ENCODE measurements at places on chromosomes 5 and 9. TPM values are rescaled to one million over a fixed set of nuclear protein-coding genes. Genes with fewer than 3 reads are reported as not detected.

Gene ARHGEF28
- total RNA-seq, result 108 TPM

Gene CDH10
- total RNA-seq, result not detected

Gene CD274
- 29.7 TPM for total RNA-seq

Gene LVRN
- 0.28 TPM for total RNA-seq

Gene FIBCD1
- not detected for total RNA-seq

Gene CLPTM1L
- total RNA-seq, result 116 TPM

Gene GEMIN5
- 23.1 TPM for total RNA-seq

Gene LAMC3
- 0.12 TPM for total RNA-seq

DNA sequence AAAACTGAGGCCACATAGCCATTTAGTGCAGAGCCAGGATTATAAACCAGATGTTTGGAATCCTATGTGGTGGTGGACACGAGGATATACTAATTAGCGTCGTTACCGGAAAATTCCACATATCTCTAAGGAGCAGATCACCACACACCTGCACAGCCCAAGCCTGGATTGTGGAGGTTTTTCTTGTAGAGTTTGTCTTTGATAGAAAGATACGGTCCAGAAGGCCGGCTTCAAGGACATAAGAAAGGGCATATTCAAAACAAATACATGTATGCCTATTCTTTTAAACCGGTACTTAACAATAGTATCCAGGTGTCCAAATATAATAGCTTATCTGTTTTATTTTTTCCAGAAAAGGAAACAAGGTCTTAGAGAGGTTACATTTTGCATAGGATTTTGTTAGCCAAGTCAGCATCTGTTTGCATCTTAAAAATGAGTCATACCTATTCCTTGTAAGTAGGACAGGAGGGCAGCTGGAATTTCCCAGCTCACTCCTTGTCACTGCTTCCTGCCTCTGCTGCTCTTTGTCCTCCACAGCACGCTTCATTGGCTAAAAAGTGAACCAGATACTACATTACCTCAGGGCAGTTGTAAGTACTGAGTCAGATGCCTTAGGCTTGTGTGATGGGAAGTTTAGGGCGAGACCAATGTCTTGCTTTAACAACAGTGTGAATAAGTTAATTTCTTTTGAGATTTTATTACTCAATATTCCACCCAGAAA lies 3.6 kb downstream of the TMC1 start:
- peak; percentile 99 for DNase-seq

GRCh38 chr5:93993161-93993560 lies 251.8 kb upstream of the POU5F2 start:
- no peak for DNase-seq

- no peak for DNase-seq
Observed at GRCh38 chr5:14408969-14409586, 172.5 kb upstream of the OTULINL start.

DNA sequence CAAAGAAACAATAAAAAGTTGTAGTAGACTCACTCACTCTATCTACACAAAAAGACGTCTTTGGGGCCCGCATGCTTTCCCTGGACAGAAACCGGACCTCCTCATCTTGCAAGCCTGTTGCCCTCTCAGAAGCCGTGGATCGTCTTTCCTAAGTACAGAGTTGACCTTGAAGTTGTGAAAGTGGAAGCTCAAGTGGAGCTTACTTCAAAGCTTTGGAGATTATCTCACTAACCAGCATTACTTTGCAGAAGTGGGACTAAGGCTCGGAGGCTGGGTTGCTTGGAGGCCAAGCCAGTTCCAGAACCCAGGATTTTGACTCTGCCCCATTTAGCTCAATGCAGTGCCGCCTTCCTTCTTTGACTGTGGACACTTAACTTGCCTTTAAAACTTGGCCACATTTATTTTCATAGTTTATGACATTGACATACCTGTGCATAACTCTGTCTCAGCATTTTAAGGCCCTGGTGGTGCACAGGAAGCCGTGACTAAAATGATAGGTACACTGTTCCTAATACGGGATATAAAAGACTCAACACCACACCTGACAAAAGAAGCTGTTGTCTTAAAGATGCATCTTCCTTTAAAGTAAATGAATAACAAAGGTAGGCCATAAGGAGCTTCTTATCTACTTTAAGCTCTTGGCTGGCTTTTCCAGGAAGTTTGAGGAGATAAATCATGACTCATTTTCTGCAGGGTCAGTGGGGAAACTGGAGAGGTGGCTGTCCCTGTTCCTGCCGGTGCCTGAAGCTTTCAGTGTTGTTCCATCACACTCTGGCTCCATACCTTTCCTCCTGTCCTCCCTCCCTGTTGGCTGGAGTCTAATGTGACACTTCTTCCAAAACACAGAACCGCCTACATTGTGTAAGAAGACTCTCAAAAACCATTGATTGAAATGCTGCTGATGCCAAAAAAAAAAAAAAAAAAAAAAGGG lies 10.7 kb downstream of the SLC25A25 start:
- peak; percentile 53 for DNase-seq

DNA sequence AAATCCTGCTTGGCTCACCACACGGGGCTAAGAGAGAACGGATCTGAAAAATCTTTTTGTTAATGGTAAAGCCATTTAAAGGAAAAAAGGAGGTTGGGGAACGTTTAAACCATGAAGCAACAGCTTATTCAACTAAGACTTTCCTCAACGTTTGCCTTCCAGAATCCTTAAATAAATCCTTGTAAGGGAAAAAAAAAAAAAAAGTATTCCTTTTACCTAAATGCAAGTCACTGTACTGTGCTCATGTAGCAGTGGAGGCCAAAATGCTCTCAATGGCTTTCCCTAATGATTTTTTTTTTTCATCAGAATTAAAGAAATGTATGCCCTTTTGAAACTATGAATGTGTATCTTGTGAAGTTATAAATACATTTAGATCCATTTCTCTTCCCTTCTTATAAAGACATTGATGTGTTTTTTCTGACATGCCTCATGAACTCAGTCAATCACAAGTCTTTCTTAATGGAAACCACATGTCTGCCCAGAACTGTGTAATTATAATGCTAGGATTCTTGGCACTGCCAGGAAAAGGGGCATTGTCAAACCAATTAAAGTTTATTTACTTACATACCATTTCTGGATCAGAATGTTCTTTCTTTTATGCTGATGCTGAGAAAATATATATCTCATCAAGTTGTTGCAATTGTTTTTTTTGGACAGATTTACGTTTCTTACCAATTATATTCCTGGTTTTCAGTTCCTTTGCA lies 107.5 kb downstream of the EBF1 start:
- DNase-seq, result peak; percentile 13

GRCh38 chr5:74389531-74390305 lies 250.8 kb downstream of the ENC1 start:
- no peak for DNase-seq

DNA sequence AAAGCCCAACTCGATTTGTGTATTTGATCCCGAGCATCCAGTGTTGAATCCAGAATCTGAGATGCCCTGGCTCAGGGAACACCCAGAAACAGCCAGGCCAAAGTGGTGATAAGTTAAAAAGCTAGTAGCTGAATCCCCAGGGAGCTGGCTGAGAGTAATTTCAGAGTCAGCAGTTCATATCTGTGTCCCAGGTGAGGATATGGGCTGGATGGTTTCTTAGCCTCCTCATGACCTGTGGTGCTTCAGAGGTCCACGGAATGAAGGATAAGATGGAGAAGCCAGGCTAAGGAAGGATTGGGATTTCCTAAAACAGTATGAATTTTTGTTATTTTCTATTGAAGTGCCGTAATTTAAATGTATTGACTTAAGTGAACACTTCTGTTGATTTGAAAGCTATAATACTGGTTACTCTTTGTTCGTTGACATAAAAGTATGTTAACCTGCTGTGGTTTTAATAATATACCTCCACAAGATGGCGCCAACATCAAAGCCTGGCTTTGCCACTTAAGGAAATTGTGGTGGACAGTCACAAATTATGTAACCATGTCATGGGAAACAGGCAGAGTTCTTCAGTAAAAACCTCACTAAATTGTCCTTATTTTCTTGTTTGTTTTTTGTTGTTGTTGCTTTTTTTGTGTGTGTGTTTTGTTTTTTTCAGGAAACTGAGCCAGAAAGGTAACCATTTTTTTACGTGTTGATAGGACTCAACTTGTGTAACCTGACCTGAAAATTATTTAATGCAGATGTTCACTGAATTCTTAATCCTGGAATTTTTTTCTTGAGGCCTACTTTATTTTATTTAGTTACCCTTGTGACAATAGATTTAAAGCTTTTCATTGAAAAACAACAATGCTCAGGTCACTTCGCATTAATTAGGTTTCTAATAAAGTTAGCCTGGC lies 11.4 kb downstream of the MTAP start:
- DNase-seq, result peak; percentile 85

- DNase-seq, result peak; percentile 56
Observed at GRCh38 chr9:131046581-131047202, 37.7 kb downstream of the LAMC3 start.

GRCh38 chr5:124888050-124888506 lies 141.6 kb upstream of the ZNF608 start:
- no peak for DNase-seq

DNA sequence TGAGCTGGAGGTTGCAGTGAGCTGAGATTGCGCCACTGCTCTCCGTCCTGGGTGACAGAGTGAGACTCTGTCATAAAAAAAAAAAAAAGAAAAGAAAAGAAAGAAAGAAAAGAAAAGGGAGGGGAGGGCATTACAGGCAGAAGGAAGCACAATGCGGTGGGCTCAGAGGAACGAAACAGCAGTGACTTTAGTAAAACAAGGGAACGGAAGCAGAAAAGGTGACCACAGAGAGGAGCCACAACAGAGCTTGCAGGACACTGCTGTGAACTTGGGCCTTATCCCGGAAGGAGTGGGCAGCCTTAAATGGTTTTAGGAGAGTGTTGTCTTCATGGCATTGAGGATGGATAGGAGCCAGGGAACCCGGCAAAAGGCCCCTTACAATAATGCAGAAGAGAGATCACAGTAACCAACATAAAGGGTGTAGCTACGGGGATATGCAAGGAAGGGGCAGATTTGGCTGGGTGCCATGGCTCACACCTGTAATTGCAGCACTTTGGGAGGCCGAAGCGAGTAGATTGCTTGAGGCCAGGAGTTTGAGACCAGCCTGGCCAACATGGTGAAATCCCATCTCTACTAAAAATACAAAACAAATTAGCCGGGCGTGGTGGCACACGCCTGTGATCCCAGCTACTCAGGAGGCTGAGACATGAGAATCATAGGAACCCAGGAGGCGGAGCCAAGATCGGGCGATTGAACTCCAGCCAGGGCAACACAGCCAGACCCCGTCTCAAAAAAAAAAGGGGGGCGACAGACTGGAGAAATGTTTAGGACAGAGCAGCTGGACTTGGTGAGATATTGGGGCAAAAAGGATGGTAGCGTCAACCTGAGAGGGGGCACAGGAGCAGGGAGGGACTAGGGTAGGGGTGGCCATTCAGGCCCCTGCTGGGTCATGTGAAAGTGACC lies 83.9 kb upstream of the ZBTB43 start:
- DNase-seq, result no peak

- no peak for DNase-seq
Observed at GRCh38 chr9:136832581-136832980, 9.7 kb upstream of the AJM1 start.

DNA sequence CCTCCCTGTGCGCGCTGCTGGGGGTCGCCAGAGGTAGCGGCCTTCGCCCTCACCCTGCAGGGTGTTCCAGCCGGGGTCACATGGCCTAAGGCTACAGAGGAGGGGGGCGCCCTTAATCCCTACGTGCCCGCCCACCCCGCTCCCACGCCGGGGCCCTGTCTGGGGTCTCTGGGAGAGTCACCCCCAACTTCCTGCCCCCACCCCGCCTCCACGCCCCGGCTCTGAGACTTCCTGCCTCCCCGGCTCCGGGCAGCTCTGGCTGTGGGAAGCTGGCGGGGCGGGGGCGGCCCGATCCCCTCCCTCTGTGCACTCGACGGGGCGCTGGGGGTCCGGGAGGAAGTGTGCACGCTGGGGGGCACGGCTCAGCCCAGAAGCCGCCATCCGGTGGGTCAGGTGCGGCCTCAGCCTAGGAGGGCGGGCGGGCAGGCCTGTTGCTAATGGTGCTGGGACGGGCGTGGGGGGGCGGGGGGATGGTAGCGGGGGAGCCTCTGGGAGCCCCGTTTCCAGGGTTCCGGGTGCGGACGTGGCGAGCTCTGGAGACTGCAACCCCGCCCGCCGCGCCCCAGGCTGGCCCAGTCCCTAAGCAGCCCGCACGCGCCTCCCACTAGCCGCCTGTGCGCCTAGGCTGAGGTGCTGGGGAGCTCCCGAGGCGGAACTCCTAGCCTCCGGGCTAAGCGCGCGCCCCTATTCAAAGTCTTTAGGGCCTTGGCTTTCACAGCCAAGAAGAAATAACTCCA lies 61.6 kb downstream of the CXXC5 start:
- DNase-seq, result no peak

- DNase-seq, result peak; percentile 33
Observed at GRCh38 chr5:96984506-96985192, 48.8 kb downstream of the LNPEP start.

GRCh38 chr5:149904977-149905376 lies 39.6 kb downstream of the PDE6A start:
- no peak for DNase-seq

DNA sequence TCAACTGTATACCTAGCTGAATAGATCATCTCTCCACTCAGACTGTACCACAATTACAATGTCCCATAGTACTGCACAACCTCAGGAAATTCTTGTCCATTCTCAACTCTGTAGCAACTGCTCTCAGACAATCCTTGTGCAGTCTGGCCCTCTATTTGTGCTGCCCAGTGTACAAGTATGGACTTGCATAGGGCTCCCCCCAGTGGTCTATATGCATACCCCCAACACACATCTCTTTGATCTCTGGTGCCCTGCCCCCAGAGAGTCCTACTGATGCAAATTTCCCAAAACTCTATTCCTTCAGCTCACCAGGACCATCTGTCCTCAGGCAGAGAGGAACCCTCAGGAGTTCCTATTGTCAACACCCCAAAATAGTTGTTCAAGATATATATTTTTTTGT lies 205.3 kb downstream of the SLCO4C1 start:
- DNase-seq, result no peak

DNA sequence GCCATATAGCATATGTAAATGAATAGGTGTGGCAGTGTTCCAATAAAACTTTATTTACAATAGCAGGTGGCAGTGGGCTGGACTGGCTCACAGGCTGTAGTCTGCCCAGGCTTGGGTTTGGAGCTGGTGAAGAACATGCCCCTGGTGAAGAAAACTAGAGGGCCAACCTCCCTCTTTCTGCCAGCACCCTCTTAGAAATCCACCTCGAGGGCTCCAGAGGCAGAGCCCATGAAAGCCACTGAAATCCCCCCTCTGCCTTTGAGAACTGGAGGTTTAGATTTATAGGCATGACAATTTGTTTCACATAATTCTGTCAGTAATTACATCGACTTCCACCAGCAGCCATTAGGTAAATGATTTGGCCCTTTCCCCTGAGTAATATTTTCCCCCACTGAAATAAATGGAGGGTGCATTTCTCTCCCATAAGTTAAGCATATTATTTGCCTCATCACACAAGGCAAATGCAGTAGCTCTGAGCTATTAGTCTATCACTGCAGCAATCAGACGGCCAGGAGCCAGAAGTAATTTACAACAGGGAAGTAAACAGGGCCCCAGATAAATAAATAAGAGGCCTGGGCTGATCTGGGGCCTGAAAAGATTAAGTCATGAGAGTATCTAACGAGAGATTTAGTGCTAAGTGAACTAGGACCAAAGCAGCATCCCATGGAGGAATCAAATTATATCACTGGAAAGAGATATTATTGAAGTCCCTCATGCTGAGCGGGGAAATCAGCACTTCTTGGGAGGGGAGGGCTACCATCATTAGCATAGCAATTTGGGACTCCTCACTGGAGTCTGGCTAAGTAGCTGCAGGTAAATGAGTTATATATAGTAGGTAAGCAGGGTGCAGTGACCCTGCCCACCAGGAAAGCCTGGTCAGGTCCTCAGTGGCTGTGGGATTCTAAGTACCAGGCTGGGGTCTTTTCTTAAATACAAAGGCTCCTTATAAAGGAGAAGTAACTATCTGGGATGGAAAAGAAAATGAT lies 123.9 kb downstream of the SLIT3 start:
- no peak for DNase-seq

Measured in endothelial cell of umbilical vein (primary cell).